Hematopoietic multipotent progenitor cell treated with erythropoietin and hydrocortisone succinate and interleukin-3 and kit ligand, for 15 days (in vitro differentiated cells): ENCODE measurements at places on chromosomes 12 and 14.

DNA sequence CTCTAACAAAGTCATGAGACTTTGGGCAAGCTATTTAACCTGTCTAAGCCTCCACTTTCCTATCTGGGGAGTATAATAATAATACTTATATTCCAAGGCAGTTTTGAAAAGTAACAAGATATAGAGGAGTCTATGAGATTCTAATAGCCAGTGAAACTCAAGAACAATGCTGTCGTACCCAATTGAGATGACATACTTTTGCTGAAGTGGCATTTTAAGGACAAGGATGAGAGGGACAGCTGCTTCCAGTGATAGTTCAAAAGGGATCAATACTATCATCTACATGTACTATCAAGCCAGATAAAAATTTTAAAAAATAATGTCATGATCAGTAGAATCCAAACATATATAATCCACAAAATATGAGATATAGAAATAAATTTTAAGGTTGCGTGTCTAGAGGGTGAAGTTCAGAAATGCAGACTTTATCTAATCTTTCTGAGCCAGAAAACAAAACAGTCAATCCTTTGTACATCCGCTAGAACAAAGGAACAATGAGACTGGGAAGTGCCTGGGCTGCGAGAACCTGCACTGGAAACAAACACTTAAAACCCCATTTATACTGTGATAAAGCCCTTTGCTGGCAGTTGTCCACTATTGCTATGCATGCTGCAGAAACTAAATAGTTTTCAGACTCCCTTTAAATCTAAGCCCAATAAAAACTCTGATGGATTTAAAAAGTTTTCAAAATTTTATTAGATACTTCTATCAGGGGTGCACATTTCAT lies 38.6 kb downstream of the PTPRB start:
- DNase-seq = no peak

DNA sequence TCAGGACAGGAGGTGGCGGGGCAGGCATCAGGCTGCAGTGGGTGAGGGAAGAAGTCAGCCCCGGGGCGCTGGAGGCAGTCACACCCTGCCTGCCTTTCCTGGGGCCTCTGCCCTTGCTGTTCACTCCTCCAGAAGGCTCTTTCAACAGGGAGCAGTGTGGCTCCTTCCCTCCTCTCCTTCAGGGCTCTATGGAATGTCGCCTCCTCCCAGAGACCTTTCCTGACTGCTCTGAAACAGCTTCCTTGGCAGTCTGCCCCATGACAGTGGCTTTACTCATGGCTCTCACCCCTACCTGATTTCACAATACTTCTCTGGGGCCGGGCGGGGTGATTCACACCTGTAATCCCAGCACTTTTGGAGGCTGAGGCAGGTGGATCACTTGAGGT lies 7.1 kb downstream of the RHOF start:
- DNase-seq = no peak

- DNase-seq = no peak
Observed at GRCh38 chr12:122422730-122423257, 325 bp upstream of the CLIP1 start.

DNA sequence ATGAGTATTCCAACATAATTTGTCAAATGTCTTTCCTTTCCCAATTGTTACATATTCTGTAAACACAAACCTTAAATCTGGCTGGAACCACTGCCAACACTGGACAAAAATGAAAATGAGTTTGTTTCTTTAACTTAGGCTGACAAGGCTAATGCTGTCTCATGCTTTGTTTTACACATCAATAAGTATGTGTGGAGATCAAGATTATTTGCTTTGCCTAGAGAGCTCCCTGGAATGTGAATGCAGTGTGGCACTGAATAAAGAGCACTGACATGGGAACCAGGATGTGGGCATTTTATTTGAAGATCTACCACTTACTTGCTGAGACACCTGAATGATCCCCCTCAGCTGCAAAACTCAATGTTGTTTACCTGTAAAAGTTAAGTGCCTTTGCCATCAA lies 61.7 kb downstream of the RALGAPA1 start:
- DNase-seq = no peak

GRCh38 chr12:51687614-51688013 lies 96.6 kb downstream of the SCN8A start:
- DNase-seq = no peak
